ENCODE measurements at places on chromosomes 7 and 10.

DNA sequence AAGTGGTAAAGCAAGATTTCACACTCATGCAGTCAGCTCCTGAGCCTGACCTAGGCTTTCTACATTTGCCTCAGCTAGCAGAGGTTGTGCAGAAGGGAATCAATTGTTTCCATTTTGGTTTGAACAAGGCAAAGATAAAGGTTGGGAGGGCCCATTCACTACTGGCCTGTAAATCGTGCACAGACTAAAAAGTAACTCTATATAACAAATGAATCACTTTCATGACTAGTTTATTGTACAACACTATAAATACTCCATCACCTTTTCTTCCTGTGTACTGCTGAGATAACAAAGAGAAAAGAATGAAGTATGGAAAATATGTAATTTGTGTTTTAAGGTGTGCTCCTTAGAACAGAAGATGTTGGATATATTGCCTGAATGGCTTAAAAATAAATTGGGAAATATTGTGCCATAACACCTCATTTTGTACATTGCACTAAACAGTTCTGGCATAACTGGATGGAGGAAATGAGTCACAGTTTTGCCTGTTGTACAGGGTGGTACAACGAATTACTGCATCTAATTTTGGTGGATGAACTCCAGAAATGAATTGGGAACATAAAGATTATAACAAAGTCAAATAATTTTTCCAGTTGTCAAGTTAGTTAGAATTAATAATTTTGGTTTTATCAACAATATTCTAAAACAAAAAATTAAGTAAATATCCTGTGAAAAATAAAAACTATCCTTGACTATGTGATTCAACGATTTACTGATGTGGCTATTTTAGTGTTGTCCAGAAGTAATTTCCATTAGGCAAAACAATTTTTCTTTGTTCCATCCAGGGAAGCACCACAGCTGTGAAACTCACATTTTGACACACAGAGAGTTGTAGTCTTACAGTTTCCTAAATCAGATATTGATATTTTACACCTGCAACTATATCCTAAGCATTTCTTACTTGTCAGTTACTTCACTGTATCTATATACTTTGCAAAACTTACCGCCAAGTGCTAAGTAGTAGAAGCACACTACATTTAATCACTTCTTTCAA lies 18.0 kb downstream of the SEMA3C start:
- no peak for DNase-seq

GRCh38 chr7:27160145-27160545 lies 3.7 kb upstream of the HOXA7 start:
- no peak for DNase-seq

- no peak for DNase-seq
Observed at GRCh38 chr7:132614428-132615318, 38.4 kb upstream of the PLXNA4 start.

- peak; percentile 48 for DNase-seq
Observed at GRCh38 chr7:150357270-150357669, 11.4 kb upstream of the REPIN1 start.

DNA sequence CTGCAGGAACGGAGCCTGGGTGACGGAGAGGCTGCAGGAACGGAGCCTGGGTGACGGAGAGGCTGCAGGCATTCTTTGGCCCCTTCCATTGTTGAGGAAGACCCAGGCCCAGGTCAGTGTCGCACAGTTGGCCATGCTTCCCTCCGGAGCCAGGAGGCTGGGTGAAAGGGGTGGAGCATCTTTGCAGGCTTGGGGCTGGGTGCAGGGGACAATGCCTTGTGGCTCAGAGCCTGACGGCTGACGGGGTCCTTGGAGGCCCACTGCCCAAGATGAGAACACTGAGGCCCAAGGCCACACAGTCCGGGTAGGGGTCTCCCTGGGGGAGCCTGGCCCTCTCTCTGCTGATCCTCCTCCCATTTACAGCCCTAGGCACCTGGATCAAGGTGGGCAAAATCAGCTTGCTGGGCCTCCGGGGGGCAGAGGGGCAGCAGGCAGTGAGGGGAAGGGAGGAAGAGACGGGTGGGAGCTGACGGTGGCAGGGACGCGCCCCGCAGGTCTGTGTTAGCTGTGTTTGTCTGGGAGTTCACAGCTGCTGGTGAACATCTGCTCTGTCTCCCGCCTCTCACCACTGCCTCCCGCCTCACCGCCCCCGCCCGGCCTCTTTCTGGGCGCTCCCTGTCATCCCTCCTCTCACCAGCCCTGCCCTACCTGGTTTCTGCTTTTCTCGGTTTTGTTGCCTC lies 30.6 kb upstream of the PCBD1 start:
- DNase-seq = no peak

DNA sequence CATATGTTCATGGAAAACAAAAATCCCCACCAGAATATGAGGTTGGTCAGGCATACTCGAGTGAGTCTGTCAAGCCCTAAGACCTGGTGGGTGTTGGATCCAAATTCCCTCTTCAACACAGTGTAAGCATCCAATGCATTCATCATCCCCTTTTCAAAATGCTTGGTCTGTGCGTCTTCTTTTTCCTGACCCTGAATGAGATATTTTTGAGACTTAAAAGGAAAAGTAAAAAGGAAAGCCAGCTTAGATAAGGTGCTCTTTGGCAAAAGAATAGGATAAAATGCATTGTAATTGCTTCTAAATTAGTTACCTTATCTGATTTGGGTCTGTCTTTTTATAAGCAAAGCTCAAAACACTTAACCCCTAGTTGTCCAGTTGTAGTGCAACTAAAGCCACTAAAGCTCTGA lies 331.5 kb downstream of the PTEN start:
- DNase-seq = no peak

DNA sequence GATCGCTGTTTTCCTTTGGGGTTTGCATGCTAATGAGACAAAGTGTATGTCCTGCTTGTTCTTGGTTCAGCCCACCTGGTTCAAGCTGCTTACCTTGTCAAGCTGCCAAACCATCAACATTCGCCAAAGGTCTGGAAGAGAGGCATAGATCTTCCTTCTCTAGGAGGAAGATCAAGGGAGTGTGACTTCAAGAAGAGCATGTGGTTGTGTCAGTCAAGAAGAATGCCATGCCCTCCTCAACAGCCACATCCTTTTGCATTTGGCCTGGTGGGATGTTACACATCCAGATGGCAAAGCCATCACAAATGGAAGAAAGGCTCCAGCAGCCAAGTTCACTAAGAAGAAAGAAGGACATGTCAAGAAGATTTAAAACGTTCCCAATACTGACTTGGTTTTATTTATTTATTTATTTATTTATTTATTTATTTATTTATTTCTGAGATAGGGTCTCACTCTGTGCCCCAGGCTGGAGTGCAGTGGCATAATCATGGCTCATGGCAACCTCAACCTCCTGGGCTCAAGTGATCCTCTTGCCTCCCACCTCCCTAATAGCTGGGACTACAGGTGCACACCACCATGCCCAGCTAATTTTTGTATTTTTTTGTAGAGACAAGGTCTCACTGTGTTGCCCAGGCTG lies 5.1 kb upstream of the PIP4K2A start:
- no peak for DNase-seq

- no peak for DNase-seq
Observed at GRCh38 chr10:5810225-5810624, 3.0 kb downstream of the GDI2 start.

DNA sequence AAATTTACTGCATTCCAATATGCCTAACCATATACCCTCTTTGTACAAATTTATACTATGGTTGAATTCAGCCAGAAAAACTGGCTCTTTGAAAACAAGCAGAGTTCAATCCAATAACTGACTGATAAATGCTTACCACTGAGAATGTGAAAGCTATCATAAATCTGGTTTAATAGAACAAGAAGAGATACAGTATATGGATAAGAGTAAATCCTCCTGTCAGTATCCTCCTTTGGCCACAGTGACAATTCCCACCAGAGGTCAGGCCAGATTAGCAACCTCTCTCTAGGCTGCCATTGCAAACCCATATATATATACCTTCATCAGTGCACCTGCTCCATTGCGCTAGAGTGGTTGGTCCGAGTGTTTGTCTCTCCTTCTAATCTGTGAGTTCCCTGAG lies 647.2 kb downstream of the GRM8 start:
- no peak for DNase-seq

DNA sequence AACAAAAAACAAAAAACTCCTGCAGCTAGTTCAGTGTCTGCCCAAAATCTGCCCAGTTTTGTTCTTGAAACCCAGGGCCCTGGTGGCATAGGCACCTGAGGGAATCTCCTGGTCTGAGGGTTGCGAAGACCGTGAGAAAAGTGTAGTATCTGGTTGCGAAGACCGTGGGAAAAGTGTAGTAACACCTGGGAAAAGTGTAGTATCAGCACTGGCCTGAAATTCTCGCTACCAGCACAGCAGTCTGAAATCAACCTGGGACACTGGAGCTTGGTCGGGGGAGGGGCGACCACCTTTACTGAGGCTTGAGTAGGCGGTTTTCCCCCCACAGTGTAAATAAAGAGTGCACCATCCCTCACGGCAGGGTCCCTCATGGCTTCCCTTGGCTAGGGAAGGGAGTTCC lies 82.5 kb upstream of the SP4 start:
- no peak for DNase-seq

GRCh38 chr10:68752711-68753350 lies 31.8 kb downstream of the CCAR1 start:
- DNase-seq = no peak

Measured in stimulated activated CD4-positive, alpha-beta T cell treated with anti-CD3 and anti-CD28 coated beads, Interleukin-4, amount 100 ng/mL, for 48 hours (primary cell).